Astrocyte (in vitro differentiated cells and primary cell): ENCODE measurements at places on chromosomes 11 and 22. TPM values are rescaled to one million over a fixed set of nuclear protein-coding genes. Genes with fewer than 3 reads are reported as not detected.

Gene C11orf91
- total RNA-seq, result not detected in 2 replicates

Gene SCGB2A2
- not detected in 2 replicates for total RNA-seq

Gene MAML2
- total RNA-seq, result 27.1 and 27.4 TPM in 2 replicates

Gene SEC14L6
- 0.16 and 0.22 TPM in 2 replicates for total RNA-seq

Gene AP5B1
- 10.4 and 10.9 TPM in 2 replicates for total RNA-seq

Gene PNPLA3
- 8.3 and 10.8 TPM in 2 replicates for total RNA-seq

Gene GPR83
- 0.14 TPM in 1 of 2 replicates, not detected in the other for total RNA-seq

Gene B3GAT3
- total RNA-seq, result 52.4 and 54.5 TPM in 2 replicates

Gene CHRNA10
- total RNA-seq, result 1.5 and 2.1 TPM in 2 replicates

Gene SYCE3
- total RNA-seq, result not detected in 2 replicates

DNA sequence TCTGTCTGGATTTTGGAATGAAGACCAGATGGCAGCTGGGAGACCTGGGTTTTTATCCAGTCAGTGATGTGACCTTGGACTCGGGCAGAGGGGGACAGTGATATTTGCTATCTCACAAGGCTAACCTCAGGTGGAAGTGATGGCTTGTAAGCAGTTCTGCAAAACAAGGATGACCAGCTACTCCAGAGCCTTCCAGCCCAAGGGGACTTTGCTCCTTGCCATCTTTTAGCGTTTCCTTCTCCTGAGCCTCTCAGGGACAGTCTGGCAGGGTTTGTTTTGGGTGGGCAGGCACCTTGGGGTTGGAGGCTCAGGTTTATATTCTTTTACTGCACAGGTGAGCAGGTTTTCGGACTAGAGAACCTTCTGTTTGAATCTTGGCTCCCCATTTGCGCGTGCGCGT, 9.5 kb upstream of the OSBP2 start:
- H3K27me3 ChIP-seq, result no peaks in the 10 kb centered on the region
- no peak overlapping the region for H3K4me3 ChIP-seq
- no peaks in the 10 kb centered on the region for H3K36me3 ChIP-seq
- H3K27ac ChIP-seq, result no peak overlapping the region
- DNase-seq, result no peak

GRCh38 chr11:12859872-12860657, 149.1 kb upstream of the RASSF10 start:
- H3K36me3 ChIP-seq, result no peaks in the 10 kb centered on the region
- H3K4me3 ChIP-seq, result no peak overlapping the region
- no peak for DNase-seq
- H3K27me3 ChIP-seq, result no peaks in the 10 kb centered on the region

- peak; percentile 18 for DNase-seq
- no peak overlapping the region for H3K4me3 ChIP-seq
- no peaks in the 10 kb centered on the region for H3K27me3 ChIP-seq
- H3K36me3 ChIP-seq, result no peaks in the 10 kb centered on the region
- H3K4me1 ChIP-seq, result no peaks in the 10 kb centered on the region
These were observed 257.4 kb upstream of the UBASH3B start for GRCh38 chr11:122398167-122398566.

DNA sequence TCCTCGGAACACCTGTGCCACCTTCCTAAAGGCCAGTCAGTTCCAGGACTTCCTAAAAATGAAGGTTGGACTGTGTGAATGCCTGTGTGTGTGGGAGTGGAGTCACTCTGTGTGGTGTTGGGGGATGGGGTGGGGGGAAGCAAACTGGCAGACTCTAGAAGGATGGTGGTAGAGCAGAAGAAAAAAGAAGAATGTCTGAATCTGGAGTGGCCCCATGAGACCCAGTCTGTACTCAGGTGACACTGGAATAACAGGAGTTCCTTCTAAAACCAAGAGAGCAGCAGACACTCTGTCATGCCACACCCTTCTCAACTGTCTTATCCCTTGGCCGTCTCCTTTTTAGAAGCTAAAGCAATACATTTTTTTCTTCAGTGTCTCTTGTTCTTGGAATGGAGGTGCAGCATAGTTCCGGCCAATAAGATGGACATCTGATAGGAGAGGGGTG, 82.9 kb downstream of the MAML2 start:
- peaks cover 35% of the 10 kb centered on the region for H3K4me1 ChIP-seq
- no peaks in the 10 kb centered on the region for H3K36me3 ChIP-seq
- no peak overlapping the region for H3K4me3 ChIP-seq
- no peak overlapping the region for H3K27ac ChIP-seq
- no peak for DNase-seq

GRCh38 chr11:57202281-57202680, 20.5 kb downstream of the LRRC55 start:
- DNase-seq, result no peak
- peaks cover 15% of the 10 kb centered on the region for H3K27me3 ChIP-seq
- no peaks in the 10 kb centered on the region for H3K36me3 ChIP-seq
- H3K4me3 ChIP-seq, result no peak overlapping the region
- H3K4me1 ChIP-seq, result no peaks in the 10 kb centered on the region

DNA sequence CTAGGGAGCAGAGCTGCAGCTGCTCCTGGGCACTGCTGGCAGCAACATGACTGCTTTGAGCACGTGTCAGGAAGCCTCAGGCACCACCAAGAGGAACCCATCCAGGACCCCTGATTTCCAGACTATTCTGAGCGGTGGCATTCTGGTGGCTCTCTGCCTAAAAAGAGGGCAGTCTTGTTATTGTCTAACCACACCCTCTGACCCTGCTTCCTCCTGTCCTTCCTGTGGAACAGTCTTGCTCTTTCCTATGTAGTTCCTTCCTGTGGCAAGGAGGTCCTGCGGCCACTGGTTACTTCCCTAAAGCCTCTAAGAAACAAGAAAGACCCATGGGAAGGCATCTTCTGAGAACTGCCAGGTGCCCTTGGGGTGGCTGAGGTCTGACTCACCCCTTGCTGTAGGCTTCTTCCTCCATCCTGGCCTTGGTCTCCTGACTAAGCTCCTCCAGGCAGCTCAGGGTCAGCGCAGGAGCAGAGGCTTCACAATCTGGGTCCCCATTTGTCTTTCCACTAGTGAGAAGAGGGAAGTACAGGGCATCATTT, 13.1 kb upstream of the LYVE1 start:
- no peak overlapping the region for H3K4me3 ChIP-seq
- H3K4me1 ChIP-seq, result peaks cover under 1% of the 10 kb centered on the region
- H3K36me3 ChIP-seq, result no peaks in the 10 kb centered on the region
- no peak overlapping the region for H3K27ac ChIP-seq

DNA sequence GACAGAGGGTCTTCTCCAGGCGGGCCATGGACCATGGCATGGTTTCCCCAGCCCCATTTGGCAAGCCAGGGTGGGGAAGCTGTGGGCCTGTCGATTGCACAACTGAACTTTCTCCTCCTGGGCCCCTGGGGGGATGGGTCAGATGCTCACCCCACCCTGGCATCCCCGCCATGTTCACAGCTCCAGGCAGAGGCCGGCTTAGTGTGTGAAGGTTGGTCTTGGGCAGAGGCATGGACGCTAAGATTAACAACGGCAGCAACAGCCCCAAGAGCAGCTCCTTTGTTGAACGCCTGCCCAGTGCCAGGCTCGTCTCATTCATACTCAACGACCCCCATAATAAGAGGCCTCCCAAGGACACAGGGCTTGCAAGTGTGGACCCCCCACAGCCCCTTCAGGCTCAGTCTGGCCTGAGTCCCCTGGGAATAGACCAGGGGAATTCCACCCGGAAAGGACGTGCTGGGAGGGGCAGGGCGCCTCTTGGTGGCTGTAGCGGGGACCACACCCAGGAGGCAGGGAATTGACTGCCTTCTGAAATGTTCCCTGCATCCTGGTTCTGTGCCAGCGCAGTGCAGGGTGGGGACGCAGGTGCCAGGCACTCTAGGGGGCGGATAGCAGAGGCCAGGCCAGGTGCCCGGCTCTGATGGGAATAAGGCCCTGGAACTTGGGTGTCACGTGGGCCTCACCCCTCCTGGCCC, 8.3 kb downstream of the TSPO start:
- DNase-seq, result no peak
- H3K4me1 ChIP-seq, result no peaks in the 10 kb centered on the region
- no peak overlapping the region for H3K27ac ChIP-seq

DNA sequence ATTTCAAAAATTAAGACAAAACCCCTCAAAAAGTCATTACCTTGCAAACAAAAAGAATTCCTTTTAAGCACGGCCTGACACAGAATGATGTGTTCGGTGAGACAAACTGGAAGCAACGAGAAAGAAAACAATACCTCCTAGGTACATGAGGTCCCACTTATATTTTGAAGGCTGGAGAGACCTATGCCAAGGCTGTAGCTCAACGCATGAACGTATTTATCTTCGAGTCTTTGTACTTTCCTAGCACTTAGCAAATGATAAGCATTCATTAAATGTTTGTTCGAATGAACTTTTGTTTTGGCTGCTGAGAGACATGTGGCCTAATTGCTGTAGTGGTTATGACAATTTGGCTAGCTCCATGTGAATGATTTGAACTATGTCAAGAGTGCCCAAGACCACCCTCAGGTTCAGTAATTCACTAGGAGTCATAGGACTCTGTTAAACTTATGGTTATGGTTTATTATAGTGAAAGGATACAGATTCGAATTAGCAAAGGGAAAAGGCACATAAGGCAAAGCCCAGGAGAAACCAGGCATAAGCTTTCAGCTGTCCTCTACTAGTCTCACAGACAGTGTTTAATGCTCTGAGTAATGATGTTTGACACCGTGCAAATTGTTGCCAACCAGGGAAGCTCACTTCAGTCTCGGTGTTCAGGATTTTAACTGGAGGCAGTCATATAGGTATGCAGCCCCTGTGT, 26.0 kb upstream of the HORMAD2 start:
- no peak for DNase-seq
- H3K4me3 ChIP-seq, result no peak overlapping the region
- H3K27me3 ChIP-seq, result no peaks in the 10 kb centered on the region

DNA sequence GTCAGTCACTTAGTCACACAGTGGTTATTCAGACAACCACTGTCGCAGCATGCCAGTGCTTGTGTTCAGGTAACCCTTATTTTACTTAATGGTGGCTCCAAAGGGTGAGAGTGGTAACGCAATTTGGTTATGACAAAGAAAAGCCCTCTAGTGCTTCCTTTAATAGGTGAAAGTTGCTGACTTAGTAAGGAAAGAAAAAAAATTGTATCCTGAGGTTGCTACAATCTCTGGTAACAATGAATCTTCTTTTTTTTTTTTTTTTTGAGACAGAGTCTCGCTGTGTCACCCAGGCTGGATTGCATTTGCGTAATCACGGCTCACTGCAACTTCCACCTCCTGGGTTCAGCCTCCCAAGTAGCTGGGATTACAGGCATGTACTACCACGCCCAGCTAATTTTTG, 64.5 kb downstream of the C11orf91 start:
- H3K4me1 ChIP-seq, result peaks cover 24% of the 10 kb centered on the region
- no peak overlapping the region for H3K27ac ChIP-seq
- no peaks in the 10 kb centered on the region for H3K27me3 ChIP-seq
- H3K36me3 ChIP-seq, result peaks cover 1% of the 10 kb centered on the region

- no peaks in the 10 kb centered on the region for H3K36me3 ChIP-seq
- no peak for DNase-seq
- no peaks in the 10 kb centered on the region for H3K4me1 ChIP-seq
- no peak overlapping the region for H3K27ac ChIP-seq
These were observed 19.1 kb downstream of the ABCC8 start for GRCh38 chr11:17457396-17458173.

- no peak overlapping the region for H3K4me3 ChIP-seq
- no peaks in the 10 kb centered on the region for H3K4me1 ChIP-seq
- no peak for DNase-seq
- H3K36me3 ChIP-seq, result no peaks in the 10 kb centered on the region
- H3K27ac ChIP-seq, result no peak overlapping the region
- H3K27me3 ChIP-seq, result no peaks in the 10 kb centered on the region
These were observed 979.7 kb upstream of the FAT3 start for GRCh38 chr11:91244912-91245311.

DNA sequence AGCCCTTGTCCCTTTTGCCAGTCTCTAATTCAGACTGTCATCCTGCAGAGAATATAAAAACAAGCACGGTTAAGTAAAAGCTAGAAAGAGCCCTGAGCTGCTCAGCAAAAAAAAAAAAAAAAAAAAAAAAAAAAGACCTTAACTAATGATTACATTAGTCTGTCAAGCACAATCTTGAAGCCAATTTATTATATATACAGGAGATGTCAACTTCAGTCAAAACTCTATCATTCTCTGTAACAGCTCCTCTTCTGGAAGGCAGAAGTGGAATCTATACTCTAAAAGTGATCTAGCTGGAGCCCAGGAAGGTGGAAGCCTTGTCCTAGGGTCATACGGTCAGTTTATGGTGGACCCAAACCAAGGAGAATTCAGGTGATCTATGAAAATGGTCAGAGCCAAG, 55.2 kb upstream of the UBASH3B start:
- peaks cover 7% of the 10 kb centered on the region for H3K4me1 ChIP-seq
- H3K27ac ChIP-seq, result no peak overlapping the region
- no peak for DNase-seq
- no peaks in the 10 kb centered on the region for H3K36me3 ChIP-seq

- H3K36me3 ChIP-seq, result no peaks in the 10 kb centered on the region
- H3K27me3 ChIP-seq, result peaks cover 27% of the 10 kb centered on the region
- H3K4me3 ChIP-seq, result peak overlapping the region; percentile 57
- peaks cover 16% of the 10 kb centered on the region for H3K4me1 ChIP-seq
- no peak for DNase-seq
These were observed 1.9 kb downstream of the CHRM4 start for GRCh38 chr11:46389450-46390330.

DNA sequence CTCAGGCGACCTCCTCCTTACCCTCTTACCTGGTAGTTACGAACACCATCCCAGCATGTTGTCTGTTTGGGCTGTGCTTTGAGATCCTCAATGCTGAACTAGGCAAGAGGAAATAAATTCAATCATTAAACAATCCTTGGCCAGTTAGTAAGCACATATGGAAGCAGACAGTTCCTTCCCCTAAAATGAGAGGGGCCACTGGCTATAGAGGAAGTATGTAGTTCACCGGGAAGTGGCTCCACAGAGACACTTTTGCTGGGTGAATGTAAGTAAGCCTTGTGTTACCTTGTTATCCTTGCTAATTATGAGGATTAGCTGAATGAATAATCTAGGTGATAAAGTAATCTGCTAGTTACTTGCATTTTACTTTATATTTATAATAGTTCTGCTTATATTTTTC, 2.9 kb downstream of the THYN1 start:
- peaks cover 10% of the 10 kb centered on the region for H3K4me1 ChIP-seq
- H3K27me3 ChIP-seq, result no peaks in the 10 kb centered on the region
- peaks cover 11% of the 10 kb centered on the region for H3K36me3 ChIP-seq
- no peak for DNase-seq
- no peak overlapping the region for H3K4me3 ChIP-seq

GRCh38 chr11:125950696-125951651, 5.1 kb downstream of the VSIG10L2 start:
- H3K36me3 ChIP-seq, result no peaks in the 10 kb centered on the region
- DNase-seq, result no peak
- H3K27ac ChIP-seq, result no peak overlapping the region
- no peak overlapping the region for H3K4me3 ChIP-seq
- peaks cover 4% of the 10 kb centered on the region for H3K27me3 ChIP-seq
